Stimulated activated CD8-positive, alpha-beta memory T cell treated with anti-CD3 and anti-CD28 coated beads, Interleukin-15, amount 100 ng/mL, for 48 hours (primary cell): ENCODE measurements at places on chromosomes 3 and 15.

DNA sequence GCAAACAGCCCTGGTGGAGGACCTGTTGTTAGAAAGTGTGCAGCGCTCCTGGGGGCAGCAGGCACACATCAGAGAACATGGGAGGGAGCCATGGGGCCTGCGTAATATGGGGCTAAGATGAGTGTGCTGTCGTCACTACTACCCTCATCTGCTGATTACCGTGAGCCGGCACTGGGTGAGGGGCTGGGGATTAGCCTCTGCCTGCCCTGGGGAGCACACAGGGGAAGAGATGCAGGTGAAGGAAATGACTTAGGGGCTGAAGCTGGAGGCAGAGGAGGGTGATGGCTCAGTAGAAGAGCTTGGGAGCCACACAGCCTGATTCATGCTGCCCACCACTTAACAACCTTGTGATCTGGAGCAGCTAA, 33.6 kb upstream of the LINGO1 start:
- DNase-seq = no peak

DNA sequence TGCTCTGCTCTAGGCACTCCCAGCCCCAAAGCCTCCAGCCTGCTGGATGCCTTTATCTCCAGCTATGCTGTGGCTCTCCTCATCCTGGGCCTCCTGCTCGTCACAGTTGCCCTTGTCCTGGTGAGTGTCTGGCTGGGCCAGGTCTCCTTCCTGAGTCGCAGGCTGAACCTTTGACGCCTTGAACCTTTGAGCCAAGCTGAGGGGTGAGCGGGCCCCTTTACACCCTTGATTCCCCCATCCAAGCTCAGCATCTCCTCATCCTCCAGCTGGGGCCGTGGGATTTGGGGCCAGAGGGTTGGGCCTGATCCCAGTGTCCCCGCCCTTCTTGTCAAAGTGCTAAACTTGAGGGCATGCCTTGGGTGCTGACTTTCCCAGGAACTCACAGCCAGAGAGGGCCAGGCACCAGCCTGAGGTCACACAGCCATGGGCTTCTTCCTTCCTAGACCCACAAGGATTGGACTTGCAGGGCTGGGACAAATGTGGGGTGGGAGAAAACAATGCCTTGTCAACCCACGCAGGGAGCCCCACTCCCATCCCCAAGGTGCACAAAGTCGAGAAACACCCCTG, 137.0 kb downstream of the TBC1D2B start:
- DNase-seq = no peak

DNA sequence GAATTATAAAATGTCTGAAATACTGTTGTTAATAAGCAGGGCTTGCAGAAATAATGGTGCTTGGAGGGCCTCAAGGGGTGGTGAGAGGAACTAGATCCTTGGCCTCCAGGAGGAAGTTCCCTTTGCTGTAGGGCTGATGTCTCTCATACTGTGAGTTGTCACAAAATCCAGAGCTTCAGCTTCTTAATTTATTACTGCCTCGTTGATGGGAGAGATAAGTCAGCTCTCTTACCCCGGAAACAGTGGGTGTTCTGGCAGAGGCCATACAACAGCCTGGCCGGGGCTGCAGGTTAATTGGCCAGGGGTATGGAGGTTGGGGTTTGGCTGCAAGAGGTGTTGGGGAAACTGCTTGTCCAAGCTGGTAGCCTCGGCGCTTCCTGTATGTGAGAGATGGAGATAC, 15.5 kb downstream of the MAPKAPK3 start:
- DNase-seq = no peak

GRCh38 chr3:50388016-50388719, 28.8 kb upstream of the TMEM115 start:
- no peak for DNase-seq

DNA sequence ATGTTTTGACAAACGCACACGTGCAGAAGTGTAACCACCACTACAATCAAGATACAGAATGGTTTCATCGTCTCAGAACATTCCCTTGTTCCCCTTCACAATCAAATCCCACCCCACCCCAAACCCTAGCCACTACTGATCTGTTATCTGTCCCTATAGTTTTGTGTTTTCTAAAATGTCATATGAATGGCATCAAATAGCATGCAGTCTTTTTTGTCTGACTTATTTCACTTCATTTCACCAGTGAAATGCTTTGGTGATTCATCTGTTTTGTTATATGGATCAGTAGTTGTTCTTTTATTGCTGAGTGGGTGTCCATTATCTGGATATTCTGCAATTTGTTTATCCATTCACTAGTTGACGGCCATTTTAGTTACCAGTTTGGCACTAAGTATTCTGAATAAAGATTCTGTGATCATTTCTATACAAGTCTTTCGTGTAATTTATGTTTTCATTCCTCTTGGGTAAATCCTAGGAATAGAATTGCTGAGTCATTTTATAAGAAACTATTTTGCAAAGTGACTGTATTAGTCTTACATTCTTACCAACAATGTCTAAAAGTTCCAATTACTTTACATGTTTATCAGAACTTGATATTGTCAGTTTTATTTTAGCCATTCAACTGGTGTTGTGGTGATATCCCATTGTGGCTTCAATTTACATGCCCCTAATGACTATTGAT, 232.8 kb downstream of the CLSTN2 start:
- DNase-seq = no peak

DNA sequence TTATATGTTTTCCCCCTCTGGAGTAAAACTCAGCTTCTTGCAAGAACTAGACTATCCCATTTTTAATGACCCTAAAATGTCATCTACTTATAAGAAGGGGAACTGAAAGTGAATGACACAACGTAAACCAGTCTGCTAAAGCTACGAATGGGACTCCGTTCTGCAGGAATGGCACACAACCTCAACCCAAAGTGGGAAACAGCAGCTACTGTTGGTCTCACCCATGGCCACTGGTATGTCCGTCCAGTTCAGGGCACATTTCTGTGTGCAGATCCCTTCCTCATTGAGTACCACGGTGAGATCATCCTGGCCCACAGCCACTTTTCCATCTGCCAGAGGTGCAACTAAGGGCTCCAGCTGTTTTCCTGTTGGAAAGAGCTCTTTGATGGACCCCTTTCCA, 23.8 kb downstream of the VPS39 start:
- no peak for DNase-seq

DNA sequence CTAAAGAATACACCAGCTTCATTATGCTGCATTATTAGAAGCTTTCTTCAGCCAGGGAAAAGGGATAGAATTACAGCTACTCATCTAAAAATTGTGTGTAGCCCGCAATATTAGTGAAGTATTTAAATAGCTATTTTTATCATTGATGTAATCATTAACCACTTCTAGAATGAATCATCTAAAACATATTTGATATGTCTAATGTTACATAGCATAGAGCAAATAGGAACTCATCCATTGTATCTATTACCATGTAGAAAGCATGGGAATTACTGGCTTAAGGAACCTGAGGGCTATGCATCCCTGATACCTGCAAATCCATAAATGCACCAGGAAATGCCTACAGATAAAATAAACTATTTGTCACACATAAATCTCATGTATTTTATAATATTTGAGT, 54.5 kb upstream of the VGLL3 start:
- no peak for DNase-seq

DNA sequence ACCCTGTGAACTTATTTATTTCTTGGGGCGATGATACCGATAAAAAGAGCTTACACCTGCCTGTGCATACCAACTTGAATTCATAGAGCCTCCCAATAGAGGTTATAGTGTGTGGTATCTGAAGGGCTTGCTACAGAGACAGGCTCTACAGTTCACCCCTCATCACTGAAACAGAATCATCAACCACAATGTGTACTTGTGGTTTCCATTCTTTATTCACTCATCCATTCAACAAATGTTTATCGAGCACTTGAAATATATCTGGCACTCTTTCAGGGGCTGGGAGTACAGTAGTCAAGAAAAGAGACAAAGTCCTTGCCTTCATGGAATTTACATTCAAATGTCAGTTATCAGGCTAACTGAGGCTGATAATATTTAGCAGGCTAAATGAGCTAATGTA, 134.4 kb upstream of the SKOR1 start:
- DNase-seq = no peak

DNA sequence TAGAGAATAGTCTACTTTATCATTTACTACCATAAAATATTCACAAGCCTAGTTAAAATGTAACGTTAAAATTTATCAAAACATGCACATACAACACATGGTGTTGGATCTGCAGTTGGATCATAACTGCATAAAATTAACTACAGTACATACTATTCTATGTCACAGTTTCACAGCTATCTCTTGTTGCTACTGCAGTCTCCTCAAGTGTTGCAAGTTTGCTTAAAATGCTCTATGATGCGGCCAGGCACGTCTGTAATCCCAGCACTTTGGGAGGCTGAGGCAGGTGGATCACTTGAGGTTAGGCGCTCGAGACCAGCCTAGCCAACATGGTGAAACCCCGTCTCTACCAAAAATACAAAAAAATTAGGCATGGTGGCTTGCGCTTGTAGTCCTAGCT, 10.3 kb downstream of the PPP1R2 start:
- DNase-seq = no peak

DNA sequence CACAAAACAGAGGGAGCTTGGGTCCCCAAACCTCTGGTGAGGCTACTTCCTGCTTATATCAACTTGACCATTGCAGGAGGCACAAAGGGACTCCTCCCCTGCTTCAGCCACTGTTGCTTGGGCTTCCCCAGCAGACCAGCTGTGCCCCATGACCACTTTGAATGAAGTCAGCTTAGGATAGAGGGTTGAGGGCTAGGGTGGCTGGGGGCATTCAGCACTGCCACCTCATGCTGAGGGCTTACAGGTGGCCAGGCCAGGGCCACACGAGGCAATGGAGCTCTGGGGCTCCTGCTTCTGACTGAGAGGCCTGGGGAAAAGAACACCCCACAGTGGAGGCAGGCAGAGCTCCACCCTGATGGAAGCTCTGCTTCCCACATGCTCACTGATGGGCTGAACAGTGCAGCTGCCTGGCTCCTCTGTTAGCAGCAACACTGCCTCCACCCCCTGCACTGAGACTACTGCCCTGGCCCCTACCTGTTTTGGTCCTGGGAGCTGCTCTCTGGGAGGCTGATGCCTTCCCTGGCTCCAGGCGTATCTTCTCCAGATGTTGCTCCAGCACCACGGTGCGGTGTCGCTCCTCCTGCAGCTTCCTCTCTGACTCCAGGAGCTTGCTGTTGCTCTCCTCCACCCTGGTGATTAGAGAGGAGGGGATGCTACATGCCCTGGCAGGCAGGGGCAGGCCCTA, 10.2 kb upstream of the HHATL start:
- DNase-seq = no peak

- DNase-seq = no peak
These were observed 22.6 kb upstream of the MASP1 start for GRCh38 chr3:187314176-187314575.

DNA sequence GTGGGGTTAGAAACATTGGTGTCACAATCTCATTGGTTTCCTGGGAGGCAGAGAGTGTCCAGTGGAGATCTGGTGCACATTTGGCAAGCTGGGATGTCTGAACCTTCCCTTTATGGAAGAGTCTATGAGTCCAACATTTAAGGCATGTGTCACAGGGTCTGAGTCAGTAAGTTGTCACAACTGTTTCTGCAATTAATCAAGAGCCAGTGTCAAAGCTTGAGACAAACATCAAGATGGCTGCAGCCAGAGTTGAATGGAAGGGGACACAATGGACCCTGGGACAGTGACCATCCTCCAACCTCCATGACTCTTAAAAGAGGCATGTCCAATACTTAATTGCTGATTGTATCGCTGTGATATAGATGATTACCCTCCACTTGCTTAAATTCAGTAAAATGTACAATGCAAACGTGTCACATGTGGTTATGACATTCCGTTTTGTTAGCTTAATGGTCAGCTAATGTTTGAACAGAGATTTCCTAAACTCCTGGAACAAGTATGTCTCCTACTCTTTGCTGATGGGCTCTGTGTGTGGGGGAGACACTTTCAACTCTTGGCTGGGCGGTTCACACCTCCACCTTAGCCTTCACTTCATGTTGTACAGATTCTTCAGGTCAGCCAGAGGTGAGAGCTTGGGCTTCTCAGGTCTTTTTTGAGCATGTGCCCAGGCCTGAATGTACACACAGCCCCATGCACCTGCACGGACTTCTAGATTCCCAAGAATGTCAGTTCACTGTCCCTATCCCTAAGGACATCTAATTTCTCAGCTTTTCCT, 79.9 kb upstream of the PRR23E start:
- no peak for DNase-seq

DNA sequence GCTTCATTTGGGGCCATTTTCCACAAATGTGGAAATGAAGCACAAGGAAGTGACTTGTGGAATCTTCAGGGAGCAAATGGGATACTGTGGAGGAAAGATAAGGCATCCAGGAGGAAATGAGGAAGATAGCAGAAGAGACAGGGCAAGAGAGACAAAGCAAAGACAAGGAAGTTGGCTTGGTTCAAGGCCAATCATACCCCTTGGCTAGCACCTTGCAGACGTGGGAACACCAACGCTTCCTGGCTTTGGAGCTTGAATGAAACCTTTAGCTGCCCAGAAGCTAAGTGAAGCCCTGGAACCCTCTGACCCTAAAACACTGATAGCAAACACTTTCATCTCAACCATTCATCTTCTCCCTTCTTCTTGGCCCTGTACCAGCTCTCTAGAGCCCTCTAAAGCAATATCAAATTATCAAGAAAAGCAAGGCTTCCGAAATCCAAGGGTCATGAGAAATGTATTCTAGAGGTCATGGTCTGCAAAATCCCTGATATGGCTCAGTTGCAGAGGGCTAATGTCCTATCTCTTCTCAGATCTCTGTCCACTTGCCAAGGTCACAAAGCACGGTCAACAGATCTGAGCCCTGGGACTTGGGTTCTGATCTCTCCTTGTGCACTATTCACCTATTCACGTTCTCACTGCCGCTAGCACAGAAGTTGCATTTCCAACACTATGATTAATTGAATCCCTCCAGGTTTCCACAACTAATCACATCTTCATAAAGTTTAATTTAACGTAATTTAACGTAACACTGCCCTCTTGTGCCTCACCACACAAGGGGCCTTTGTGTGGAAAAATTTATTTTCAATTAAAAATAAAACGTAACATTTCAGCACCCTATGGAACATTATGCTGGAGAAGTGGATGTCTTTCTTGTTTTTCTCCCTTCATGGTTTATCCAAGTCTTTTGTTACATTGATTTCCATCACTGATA, 557.6 kb upstream of the ADAMTS9 start:
- DNase-seq = no peak

- DNase-seq = no peak
These were observed 21.4 kb upstream of the TRPM7 start for GRCh38 chr15:50707878-50708427.

DNA sequence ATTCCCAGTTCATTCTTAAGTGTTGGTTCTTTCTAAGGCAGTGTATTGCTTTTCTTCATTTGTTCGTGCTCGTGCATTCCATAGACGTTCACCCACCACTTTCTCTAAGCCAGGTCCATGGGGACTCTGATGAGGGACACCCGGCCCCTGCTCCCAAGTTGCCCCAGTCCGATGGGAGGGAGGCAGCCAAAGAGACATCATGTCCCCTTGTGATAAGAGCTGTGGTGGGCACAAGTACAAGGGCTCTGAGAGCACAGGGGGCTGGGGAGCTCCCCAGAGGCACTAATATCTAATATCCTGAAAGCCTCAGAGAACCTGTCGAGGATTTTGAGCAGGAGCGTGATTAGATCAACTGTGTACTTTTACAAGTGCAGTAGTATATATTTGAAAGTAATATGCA, 6.3 kb downstream of the SPSB4 start:
- no peak for DNase-seq
